Progenitor cell of endocrine pancreas (in vitro differentiated cells): ENCODE measurements at places on chromosomes 5 and 9. TPM values are rescaled to one million over a fixed set of nuclear protein-coding genes. Genes with fewer than 3 reads are reported as not detected.

GRCh38 chr5:109701252-109701651, 11.5 kb downstream of the MAN2A1 start:
- no peak for DNase-seq

DNA sequence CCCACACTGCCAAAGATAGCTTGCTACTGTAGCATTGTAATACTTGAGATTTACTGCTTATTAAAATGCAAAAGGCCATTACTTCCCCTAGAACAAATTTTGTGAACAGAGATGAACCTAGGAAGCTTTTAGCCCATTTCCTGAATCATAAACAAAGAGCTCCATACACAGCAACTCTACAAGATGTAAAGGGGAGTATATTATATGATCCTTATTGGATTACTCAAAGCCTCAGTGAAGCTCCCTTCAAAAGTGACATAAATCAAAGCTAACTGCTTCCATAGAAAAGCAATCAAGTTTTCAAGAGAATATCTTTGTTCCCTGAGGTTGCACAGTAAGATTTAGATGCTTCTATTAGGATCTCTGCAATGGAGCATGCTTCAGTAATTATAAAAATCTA, 629.8 kb downstream of the EFNA5 start:
- DNase-seq: no peak

- DNase-seq: no peak
Measured at GRCh38 chr5:148471379-148471778, 87.6 kb downstream of the FBXO38 start.

DNA sequence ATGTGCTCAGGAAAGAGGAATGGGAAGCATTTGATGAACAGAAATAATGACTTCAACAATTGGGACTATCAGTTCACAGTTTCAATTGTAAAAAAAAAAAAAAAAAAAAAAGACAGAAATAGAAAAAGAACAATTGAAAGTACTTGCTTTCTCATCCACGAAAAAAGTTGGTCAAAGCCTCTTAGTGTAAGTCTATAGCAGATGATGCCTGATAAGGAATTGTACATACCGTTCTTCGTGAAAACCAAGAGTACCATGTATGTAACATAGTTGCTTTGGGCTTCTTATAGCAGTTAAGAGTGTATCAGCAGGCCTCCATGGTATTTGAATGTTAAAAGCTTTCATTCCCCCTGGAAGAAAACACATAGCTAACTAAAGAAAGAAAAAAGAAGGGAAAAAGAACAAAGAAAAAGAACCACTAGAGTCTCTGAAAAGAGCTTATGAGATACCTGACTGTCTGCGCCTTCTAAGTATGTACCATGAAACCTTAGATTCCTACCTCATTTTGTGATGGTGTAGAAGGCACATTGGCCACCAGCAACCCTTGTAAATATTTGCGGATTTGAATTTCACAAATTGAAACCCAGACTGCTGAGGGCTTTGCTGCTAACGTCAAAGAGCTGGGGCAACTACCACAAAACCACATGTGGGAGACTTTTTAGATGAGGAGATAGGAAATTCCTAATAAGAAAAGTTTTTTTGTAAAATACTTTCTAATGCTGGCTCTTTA, 75.2 kb downstream of the TMC1 start:
- no peak for DNase-seq

GRCh38 chr5:76062502-76063041, 20.6 kb upstream of the SV2C start:
- DNase-seq: no peak

GRCh38 chr5:89211836-89212235, 328.9 kb upstream of the MEF2C start:
- DNase-seq: no peak

DNA sequence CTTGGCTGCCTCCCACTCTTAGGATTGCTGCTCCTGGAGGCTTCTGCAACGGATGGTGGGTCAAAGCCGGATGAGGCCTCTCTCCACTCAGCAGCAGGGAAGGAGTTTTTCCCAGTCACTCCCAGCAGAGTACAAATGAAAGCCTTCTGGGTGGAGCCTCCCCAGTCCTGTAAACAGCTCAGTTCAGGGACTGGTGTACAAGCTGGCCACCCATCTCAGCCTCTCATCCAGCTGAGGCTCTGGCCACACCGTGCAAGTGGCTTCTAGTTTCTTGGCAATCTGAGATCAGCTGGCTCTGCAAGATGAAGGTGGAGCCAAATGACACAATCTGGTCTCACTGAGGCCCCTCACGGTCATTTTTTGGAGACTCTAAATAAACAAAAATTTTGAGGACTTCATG, 10.0 kb downstream of the GPX3 start:
- DNase-seq: no peak

- no peak for DNase-seq
Measured at GRCh38 chr9:127018935-127019334, 103.5 kb downstream of the ANGPTL2 start.

DNA sequence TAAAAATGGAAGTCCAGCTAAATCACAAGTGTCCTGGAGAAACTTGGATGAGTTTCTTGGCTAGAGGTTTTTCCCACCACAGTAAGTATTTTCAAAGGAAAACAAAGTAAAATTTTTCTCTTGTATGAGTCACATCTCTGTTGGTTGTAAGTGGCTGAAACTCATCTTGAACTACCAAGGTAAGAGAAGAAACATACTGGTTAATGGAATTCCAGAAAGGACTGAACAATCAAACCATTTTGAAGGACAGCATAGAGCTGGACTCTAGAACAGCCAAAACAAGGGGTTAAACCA, 102.8 kb upstream of the CDKN2B start:
- DNase-seq: no peak

GRCh38 chr9:14251154-14252071, 62.5 kb downstream of the NFIB start:
- DNase-seq: peak; percentile 28

- DNase-seq: no peak
Measured at GRCh38 chr5:97568382-97568781, 385.3 kb upstream of the RIOK2 start.

GRCh38 chr5:139863855-139864558, 68.4 kb downstream of the PSD2 start:
- DNase-seq: peak; percentile 64

- no peak for DNase-seq
Measured at GRCh38 chr9:76692458-76693129, 71.6 kb upstream of the PCA3 start.

DNA sequence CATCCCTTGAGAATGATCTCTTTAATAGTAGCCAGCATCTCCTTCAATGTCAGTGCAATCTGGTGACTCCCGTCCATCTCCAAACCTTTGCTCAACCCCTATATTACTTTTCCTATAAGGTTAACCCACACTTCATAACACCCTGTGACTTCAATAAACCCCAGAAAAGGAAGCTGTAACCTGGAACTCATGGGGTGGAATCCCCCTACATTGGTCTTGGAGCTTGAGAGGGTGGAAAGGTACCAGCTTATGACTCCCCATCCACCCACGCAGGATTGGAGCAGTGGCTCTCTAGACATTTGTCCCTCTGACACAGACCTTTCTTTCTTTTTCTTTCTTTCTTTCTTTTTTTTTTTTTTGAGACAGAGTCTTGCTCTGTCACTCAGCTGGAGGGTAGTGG, 54.7 kb upstream of the ZFR start:
- no peak for DNase-seq

DNA sequence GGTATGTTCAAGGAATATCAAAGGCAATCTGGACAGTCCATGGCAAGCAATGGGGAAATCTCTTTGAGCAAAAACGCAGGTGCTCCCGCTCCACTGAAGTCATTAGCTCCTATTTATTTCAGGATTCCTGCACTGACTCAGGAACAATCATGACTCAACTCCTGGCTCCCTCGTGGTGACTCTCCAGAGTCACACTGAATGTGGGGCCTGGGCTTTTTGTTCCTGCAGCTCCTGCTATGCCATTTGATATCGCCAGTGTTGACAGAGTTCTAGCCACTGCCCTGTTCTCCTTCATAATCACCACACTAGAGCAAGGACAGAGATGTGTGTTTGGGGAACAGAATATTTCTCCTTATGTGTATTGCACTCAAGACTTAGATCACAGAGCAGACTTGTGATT, 187.2 kb upstream of the ZNF462 start:
- no peak for DNase-seq

DNA sequence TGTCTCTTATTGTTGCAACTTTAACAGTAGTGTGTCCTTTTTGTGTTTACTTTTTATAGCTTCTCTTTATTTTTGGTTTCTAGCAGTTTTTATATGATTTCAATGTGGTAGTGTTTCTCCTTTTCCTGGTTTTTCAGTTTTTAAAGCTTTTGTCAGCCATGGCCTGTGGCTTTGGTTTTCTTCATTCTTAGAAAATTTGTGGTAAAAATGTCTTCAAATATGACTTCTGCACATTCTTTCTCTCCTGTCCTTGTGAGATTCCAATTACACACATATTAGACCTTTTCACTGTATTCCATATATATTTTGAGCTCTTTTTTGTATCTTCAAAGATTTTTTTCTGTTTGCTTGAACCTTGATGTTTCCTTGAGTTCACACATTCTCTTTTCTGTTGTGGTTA, 180.5 kb downstream of the CNTLN start:
- no peak for DNase-seq

TTC16 gene
- total RNA-seq: 0.07 TPM in 1 of 2 replicates, not detected in the other

SPINK6 gene
- total RNA-seq: not detected in 2 replicates

ARL14EPL gene
- total RNA-seq: not detected in 2 replicates

HAVCR1 gene
- total RNA-seq: 1.2 and 2.1 TPM in 2 replicates

UQCRQ gene
- total RNA-seq: 230 and 275 TPM in 2 replicates

DIRAS2 gene
- not detected in 2 replicates for total RNA-seq
